ENCODE measurements at places on chromosomes 16 and 17.

DNA sequence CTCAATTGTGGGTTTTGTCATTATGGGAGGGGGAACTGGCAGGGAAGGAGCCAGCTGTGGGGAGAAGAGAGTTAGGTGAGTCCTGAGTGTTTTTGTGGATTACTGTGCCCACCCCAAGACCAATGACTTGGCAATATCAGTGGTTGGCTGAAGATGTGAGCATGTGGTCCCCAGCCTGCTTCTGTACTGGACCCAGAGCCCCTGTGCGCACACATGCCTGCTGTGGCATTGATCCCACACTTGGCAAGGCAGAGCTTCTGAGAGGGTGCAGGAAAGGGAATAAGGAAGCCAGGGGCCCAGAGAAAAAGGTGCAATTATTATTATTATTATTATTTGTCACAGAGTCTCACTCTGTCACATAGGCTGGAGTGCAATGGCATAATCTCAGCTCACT, 1.3 kb downstream of the PRAC1 start:
- no peak for DNase-seq

DNA sequence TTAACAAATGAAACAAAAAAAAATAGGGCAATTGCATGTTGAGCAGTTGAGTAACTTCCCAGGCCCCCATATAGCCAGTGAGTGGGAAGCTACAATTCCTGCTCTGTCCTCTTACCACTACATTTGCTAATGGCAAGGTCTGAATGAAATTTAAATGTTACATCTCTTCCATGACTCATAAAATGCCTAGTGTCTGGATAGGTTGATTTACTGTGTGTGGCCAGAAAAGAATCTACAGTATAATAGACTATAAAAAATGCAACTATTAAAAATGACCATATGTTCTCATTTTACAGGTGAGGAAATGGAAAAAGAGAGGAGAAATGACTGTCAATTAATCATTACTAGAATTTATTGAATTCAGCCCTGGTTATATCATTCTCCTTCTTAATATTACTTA, 1199.3 kb downstream of the CDH11 start:
- DNase-seq = no peak

- no peak for DNase-seq
Observed at GRCh38 chr16:49019081-49019633, 262.5 kb downstream of the CBLN1 start.

DNA sequence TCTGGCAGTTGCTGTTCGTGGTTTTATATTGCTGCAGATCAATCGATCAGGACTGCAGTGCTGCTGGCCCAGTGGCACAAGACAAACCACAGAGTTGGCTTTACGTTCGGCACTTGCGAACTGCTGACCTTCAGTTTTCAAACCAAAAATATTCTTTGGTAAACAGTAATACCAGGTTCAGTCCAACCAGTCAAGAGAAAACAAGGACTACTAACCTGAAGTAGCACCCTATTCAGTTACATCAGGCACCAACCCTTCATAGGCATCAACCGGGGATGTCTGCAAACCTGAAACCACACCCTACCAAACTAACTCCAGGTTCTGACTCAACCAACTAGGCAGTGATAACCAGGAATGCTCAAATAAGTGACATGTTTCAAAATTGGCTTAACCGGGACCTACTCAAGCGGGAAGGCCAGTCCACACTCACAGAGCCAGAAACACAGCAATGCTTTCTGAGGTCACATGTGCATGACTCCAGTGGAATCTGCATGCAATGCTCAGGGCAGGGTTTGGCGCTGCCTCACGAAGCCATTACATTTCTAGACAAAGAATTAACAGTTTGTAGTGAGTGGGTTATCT, 91.1 kb downstream of the SMG6 start:
- DNase-seq = no peak

- DNase-seq = no peak
Observed at GRCh38 chr16:75122609-75123008, 6.0 kb upstream of the LDHD start.

- DNase-seq = no peak
Observed at GRCh38 chr16:73019457-73020362, 28.2 kb downstream of the ZFHX3 start.

DNA sequence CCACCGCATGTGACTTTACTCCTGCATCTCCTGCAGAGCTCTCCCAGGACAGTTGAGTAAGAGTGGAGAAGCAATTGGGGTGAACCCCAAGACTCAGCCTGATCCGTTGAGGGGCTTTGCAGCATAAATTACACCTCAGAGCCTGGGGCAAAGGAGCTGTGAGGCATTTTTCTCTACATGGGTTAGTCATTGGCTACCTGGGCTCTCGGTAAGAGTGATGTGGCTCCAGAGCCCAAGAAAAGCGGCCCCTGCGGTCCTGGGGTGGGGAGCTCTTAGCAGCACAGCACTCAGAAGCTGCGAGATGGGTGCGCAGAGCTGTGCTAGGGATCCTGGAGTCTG, 40.4 kb upstream of the C16orf78 start:
- DNase-seq = no peak

GRCh38 chr17:73278465-73279453, 17.1 kb upstream of the CPSF4L start:
- no peak for DNase-seq

- no peak for DNase-seq
Observed at GRCh38 chr16:86302421-86303109, 207.8 kb upstream of the FOXF1 start.

Data from activated CD4-positive, alpha-beta T cell treated with anti-CD3 and anti-CD28 coated beads, Interleukin-2, Interleukin-6, amounts not matched to agents 100 ng/mL and 50 ng/mL, durations not matched to agents 16 hours and 8 hours (primary cell).